ENCODE measurements at places on chromosomes 7 and 10.

- DNase-seq: no peak
Measured at GRCh38 chr7:123417580-123417979, 116.8 kb downstream of the IQUB start.

GRCh38 chr7:17307000-17307399 lies 8.5 kb downstream of the AHR start:
- DNase-seq: no peak

DNA sequence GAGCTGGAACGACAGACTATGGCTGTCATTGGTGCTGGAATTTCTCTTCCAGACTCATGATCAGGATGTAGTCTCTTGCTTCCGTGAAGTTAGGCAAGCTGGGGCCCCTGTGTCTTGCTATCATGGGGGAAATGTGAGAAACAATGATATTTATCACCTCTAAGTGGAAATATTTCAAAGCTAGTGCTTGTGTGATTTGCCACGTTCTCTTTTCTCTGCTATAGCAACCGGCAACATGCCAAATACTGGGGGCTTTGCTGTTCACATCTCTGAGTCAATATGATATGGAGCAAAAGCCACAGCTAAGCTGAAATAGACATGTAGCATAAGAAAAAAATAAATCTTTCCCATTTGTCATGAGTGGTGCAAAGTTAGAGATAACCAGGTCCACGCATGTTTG lies 668.2 kb upstream of the IGFBP3 start:
- DNase-seq: no peak

DNA sequence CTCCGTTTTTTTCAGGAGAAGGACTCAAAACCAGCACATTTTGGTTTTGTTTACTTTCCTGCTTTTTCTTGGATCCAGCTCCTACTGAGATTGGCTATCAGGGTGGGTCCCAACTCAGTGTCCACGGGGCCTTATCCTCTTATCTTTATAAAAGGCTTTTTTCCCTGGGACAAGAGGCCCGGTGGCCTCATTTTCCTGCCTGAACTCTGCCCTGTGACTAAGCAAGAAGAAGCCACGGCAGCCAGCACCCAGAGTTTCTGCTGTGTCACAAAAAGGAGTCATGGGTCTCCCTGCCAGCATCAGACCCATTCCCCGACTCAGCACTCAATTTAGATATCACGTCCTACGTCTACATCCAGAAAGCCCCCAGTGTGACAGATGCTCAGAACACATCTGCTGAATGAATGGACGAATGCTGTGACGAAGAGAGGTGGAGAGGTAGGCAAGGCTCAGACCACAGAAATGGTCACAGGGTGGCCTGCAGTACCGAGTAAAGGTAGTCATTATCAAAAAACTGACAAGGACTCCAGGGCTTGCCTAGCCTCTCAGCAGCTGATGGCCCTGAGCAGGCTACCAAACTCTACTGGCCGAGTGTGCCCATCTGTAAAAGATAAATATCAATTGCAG lies 16.7 kb downstream of the DLG5 start:
- DNase-seq: no peak

DNA sequence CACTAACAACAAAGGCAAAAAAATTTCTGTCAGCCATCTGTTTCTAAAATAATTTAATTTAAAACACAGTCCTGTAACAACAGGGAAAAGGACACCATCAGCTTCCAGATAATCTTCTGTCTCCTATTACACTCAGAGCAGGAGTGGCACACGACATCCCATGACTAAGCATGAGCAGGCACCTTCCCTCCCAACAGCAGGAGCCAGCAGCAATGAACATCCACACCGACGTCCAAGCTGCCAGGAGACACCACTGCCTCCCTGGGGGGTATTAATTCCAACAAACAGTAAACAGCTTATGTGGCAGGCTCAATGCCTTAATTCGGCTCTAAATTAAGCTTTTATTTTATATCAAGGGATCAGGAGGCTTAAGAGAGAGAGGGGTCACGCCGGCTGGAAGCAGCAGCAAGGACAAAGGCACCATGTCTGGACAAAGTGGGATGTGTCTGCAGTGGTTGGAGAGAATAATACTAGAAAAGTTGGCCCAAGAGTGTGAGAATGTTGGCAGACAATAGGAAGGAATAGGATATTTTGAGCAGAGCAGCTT lies 45.7 kb downstream of the KIAA1549 start:
- peak; percentile 95 for DNase-seq

GRCh38 chr7:25565949-25566348 lies 337.7 kb upstream of the NPVF start:
- DNase-seq: peak; percentile 58

DNA sequence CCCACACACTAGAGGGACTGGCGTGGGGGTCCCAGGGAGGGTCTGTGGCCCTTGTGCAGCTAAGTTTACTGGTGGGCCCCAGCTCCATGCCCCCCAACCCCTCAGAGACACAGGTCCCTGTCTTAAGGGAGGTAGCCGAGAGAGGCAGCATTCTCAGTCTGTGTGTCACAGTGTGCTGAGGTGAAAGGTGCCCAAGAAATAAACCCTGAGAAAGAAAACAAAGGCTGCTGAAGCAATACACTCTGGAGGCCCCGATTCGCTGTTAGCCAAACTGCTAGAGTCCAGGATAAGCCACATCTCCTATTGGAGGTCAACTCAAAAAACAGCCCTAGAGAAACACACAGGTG lies 28.6 kb upstream of the NDST2 start:
- no peak for DNase-seq

GRCh38 chr10:5555021-5555510 lies 30.3 kb downstream of the CALML3 start:
- no peak for DNase-seq

DNA sequence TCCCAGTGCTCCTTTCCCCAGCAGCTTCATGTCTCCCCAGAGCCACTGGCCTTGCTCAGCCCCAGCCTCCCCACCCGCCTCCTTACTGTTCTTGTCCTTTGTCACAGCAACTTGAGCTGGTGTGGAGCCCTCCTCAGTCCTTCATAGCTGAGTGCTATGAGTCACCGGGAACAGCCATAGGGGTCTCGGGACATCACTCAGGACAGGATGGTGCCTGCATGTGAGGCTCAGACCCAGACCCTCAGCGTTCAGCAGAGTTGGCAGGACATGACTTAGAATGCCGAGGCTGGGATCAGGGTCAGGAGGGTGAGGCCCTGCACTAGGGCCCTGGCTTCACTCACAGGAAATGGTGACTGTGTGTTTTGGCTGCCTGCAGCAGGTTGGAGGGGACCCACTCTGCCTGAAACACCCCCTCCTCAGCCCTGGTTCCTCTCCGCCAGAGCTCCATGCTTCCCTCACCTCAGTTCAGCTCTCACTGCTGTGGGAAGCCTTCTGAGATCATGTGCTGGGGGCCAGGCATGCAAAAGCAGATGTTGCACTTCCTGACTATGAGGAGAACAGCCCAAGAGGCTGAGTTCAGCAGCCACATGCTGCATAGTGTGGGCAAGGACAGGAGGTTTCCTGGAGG lies 40.7 kb upstream of the GJD4 start:
- DNase-seq: peak; percentile 76

DNA sequence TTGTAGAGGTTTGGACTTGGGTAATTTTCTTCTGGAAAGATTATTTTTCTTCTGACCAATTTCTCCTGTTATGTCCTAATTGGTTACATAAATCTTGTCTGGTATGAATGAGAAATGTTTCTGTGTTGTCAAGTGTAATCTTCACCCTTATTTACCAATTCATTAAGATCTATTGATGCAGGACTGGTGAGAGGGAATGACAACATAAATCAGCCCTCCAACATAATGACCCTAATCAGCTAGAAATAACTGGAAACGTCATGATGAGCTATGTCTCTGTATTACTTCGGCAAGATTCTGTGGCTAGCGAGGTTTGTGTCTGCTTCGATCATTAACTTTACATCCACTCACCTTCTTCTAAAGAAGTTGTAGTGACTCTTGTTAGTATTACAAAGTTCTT lies 3.5 kb downstream of the FOXP2 start:
- no peak for DNase-seq

DNA sequence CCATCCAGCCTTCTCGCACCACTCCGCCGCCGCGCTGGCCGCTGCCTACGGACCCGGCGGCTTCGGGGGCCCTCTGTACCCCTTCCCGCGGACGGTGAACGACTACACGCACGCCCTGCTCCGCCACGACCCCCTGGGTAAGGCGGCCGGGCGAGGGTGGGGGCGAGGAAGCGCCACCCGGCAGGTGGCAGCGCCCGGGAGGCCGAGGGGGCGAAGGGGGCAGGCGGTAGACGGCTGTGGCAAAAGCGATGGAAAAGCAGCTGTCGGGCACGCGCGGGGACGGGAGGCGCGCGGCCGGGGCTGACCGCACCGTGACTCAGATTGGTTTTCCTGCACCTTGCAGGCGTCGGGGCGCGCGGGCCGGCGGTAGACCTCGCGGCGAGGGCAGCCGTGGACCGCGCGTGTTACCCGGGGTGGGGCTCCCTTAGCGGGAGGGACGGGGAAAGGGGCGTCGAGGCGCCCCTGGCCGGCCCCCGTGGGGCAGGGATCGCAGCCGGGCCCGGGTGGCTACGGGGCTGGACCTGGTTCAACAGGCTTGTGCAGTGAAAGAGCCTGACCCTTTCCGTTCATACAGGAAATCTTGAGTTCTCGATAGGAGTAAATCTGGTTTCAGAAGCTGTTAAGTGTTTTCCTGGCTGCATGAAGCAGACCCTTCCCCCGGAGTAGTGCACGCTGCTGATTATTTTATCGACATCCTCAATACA lies 608 bp downstream of the HHEX start:
- DNase-seq: peak; percentile 78

DNA sequence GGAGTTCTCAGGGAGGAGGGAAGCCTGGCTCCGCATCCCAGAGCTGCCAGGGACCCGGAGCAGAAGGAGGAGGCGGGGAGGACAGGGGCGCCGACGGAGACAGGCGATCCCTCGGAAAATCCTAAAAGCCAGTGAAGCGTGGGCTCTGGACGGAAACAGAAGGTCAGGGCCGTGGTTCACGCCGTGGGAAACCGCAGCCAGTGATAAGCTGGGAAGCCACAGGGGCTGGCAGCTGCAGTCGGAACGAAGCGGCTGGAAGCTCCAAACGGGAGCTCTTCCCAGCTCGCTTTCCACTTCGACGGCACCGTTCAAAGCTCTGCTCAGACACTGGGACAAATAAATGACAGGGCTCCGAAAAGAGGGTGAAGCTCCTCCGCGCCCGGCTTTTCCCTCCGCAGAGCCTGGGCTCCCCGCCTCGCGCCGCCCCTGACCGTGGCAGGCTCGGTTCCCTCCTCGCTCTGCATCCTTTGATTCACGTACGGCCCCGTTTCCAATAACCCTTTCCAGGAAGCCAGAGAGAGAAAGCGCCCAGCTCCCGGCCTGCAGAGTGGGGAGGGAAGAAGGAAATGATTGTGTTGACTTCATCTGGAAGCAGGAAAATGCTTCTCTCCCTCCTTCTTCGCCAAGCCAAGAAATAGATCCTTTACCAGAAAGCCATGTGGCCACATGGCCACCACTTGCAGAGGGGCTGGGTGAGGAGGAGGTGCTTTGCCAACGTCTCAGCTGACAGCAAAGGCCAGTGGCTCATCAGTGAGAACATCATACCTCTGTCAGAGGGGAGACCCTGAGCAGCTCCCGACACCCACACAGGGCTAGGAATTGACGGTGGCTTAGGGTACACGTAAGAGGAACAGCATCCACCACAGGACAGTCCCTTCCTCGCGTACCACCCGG lies 57.4 kb downstream of the ADRB1 start:
- DNase-seq: no peak

DNA sequence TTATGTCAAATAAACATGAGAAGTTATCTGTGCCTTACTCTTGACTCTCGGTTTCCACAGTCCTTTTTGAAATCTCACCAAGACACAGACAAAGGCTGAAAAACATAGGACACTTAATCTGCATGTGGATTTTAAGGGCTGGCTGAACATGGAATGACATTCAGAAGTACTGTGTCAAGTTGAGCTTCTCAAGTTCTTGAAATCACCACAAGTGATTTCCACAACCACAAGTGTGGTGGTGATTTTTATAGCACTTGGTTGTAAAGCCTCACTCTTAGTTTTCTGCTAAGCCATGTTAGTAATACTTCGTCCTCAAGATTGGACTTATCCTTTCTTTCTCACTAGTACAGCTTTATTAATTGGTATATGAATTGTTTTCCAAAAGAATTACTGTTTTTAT lies 29.6 kb downstream of the FOXP2 start:
- DNase-seq: no peak

- no peak for DNase-seq
Measured at GRCh38 chr10:102673819-102674511, 29.7 kb downstream of the TRIM8 start.

DNA sequence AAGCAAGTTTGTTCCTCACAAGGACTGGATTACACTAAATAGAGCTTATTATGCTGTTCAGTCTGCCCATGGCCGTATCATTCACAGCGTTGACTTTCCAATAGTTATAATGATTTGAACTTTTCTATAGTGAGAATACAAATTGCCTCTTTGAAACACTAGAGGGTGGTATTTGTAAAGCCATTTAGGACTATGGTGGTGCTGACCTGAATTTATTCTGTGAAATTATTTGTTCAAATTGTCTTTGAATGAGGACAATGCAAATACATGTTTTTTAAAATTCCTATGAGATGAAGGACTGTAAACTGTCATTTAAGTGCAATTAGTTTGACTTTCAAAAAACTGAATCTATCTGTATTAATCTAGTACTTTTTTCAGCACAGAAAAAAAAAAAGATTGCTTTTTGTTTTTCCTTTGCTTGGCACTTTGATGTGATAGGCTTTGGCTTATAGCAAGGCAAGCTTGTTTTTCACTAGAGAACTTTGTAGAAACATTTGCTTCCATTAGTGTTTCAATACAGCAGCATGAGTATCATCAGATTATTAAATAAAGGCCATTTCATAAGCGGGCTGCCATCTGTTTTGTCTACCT lies 122.7 kb upstream of the TMEM229A start:
- peak; percentile 20 for DNase-seq

DNA sequence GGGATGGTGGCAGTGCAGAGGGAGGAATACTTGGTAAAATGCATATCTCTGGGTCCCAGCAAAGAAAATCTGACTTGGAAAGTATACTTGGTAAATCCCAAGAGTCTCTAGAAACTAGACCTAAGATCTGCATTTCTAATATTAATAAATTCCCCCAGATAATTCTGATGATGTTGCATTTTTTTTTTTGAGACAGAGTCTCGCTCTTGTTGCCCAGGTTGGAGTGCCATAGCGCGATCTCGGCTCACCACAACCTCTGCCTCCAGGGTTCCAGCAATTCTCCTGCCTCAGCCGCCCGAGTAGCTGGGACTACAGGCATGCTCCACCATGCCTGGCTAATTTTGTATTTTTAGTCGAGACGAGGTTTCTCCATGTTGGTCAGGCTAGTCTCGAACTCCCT lies 97.9 kb upstream of the ANK3 start:
- no peak for DNase-seq

GRCh38 chr10:132973903-132974241 lies 31.5 kb upstream of the CFAP46 start:
- DNase-seq: no peak
